ENCODE measurements at places on chromosomes 16 and 17.

- no peak for DNase-seq
These were observed 297.5 kb downstream of the XYLT1 start for GRCh38 chr16:17173281-17173680.

DNA sequence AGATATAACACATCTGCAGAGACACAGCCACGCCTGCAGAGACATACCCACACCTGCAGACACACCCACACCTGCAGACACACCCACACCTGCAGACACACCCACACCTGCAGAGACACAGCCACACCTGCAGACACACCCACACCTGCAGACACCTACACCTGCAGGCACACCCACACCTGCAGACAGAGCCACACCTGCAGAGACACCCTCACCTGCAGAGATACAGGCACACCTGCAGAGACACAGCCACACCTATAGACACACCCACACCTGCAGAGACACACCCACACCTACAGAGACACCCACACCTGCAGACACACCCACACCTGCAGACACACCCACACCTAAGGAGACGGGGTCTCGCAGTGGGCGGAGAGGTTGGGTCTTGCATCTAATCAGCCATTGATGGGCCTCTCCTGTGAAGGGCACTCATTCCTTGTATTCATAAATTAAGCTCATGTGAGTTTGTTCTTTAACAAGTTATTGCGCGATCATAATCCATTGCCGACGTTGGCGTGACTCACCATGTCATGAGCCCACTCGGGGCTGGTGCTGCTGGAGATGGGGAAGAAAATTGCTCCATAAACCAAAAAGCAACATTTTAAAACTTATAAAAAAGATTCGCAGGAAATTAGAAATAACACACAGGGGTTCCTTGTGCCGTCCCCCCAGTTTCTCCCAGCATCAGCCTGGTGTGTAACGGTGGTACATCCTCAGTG, 28.9 kb upstream of the CDH15 start:
- DNase-seq, result peak; percentile 36

DNA sequence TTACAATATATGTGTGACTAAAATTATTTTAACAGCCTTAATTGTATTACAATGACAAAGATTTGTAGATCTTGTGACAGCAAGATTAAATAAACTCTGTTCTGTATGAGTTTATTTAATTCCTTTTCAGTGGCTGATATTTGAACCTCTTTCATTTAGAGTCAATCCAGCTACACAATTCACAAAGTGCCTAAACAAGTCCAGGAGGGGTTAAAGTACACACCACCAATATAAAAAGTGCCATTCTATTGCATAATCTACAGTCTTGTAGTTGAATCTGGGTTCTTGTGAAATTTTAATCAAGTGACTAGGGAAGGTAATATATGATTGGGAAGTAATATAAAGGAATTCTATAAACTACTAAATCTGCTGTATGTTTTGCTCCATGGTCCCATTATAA, 3.9 kb upstream of the NFAT5 start:
- DNase-seq, result no peak

DNA sequence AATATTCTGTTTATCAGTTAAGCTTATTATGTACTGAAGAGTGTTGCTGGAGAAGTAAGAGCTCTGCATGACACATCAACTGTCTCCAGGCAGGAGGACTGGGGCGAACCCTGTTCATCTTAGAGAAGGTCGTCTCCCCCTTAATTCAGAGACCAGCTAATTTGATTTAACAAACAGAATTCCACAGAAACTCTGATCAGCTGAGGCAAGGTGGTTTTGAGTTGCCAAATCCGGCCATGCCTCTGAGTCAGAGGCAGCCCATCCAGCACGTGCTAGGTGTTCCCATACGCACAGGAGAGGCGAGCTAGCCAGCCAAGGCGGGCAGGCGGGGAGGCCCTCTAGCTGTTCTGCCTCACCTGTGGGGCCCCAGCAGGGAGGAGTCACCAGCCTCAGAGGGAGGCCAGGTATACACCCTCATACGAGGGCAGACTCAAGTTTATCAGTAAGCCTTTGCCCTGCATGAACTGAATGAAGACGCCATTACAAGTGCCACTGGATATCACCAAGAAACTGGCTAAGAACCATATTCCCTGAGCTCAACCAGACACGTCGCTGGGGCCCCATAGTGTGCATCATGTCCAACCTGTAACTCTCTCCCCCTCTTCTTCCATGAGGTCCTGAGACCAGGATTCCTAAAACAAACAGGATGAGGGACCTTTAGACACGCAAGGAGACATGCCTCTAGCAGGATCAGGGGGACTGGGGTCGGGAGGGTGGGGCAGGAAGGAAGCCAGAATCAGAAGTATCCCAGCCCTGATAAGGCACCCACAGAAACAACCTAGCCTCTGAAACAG, 25.7 kb downstream of the STAT5A start:
- no peak for DNase-seq

DNA sequence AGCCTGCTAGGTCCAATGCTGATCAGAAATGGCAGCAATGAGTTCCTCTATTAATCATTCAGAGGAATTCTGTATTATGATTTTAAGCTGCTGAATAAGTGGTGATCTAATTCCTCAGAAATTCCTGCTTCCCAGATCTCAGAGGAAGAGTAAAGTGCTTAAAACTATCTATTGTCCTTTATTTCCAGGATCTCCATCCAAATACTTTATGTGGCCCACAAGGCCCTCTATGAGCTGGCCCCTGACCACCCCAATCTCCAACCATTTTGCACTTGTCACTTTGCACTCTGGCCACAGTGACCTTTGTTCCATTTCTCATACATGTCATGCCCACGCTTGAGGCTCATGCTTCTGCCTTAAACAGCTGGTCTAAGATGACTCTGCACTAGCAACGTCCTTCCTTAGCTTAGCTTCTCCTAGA, 93.7 kb downstream of the CA10 start:
- DNase-seq, result no peak

DNA sequence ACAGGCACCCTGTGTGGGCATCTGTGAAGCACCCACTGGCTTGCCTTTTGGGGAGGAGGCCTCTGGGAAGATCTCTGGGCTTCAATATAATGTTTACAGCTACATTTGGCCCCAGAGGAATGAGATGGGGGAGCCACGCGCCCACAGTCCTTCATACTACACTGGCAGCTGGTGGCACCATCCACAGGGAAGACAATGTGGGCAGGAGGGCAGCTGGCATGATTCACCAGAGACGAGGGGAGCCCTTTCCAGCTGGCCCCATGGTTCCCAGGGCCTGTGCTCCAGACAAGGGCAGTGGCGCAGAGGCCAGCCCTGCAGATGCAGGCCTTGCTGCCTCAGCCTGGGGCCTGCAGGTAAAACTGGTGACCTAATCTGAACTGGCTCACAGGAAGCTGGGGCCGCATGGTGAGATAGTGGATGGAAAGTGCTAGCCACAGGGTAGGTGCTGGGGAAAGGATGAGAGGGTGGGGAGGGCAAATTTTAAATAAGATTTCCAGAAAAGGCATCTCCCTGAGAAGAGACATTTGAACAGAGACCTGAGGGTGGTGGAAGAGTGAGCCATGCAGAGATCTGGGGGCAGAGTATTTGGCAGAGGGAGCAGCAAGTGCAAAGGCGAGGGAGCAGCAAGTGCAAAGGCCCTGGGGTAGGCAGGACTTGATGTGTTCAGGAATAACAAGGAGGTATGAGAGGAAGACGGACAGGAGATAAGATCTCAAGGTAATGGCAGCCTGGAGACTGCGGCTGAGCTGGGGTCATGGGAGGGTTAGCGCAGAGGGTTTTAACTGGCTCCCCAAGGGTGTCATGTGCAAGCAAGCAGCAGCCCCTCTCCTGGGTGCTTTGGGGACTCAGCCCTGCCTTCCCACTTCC, 12.1 kb upstream of the KCNJ12 start:
- DNase-seq, result no peak

DNA sequence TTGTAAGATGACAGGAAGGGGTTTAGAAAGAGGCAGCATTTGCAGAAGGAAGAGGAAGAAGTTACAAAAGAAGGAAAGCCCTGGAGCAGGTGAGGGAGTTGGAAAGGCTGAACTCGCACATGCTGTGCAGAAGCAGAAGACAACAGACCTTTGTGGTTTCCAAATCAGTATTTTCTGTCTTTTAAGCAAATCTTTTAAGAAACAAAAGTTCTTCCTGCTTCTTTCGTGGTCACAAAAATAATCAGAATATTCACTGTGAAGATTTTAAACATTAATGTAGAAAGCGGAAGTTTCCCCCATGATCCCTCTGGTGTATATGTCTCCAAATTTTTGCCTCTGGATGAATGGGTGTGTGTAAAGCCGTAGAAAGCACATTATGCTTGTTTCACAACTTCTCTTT, 25.8 kb downstream of the ZNRF1 start:
- no peak for DNase-seq

DNA sequence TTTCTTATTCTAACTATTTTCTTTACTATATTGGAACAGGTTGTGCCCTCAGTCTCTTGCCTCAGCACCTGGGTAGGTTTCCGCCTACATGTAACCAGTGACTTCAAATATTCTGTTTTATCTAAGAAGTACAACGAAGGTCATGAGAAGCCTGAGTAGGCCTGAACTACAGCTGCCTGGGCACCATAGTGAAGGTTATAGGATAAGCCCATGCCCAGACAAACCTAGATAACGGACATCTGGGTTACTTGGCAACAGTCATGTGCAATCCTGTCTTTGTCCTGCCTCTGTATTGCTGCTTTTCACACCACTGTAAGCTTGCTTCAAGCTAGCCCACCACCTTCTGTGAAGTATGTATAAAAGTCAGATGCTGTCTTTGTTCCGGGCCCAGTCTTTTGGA, 25.4 kb upstream of the ARL4D start:
- DNase-seq, result no peak

- no peak for DNase-seq
These were observed 112.5 kb upstream of the SOX9 start for GRCh38 chr17:72008236-72008876.

DNA sequence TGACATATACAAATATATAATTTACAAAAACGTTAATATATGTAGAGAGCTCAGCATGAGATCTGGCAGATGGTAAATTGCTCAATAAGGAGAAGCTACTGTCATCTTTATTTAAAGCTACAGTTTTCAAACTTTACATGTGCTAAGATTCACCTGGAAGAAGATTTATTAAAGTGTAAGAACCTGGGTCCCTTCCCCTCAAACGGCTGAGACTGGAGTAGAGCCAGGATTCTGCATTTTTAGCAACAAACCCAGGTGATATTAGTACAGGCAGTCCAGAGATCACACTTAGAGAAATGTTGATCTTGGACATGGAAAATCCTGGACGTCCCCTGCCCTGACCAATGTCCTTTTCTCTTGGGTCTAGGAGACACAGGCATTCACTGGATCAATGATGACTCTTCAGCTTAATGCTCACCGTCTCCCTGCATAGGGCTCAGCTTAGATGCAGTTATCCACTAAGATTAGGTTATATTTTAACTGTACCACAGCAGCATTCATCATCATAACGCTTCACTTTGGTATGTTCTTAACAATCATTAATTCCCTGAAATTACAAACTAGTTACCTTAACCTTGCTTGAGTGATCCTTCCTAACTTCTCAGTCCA, 20.4 kb downstream of the CDR2 start:
- no peak for DNase-seq

GRCh38 chr17:44079877-44080821, 9.6 kb downstream of the G6PC3 start:
- no peak for DNase-seq

DNA sequence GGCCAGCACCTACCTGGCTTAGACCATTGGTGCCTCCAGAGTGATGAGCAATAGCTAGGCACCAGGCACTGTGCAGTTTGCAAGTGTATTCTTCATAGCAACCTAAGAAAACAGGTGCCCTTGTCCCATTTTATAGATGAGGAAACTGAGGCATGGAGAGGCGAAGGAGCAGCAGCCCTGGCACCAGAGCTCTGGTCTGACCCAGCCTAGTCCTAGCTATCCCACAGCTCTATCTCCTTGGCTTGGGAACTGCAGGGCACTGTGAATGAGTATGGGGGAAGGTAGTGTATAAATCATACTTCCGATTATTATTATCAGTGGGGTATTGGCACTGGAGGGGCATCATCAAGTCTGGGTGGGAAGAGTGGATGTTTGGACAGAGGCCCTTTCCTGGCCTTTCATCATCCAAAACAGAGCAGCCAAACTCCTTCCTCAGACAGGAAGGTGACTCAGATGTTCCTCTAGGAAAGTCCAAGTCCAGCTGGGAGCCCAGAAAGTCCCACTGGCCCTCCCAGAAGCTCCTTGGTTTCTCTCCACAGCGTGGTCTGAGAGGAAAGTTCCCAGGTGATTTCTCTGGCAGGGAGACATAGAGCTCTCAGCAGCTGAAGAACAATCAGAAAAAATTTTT, 32.0 kb upstream of the PLLP start:
- DNase-seq, result no peak

DNA sequence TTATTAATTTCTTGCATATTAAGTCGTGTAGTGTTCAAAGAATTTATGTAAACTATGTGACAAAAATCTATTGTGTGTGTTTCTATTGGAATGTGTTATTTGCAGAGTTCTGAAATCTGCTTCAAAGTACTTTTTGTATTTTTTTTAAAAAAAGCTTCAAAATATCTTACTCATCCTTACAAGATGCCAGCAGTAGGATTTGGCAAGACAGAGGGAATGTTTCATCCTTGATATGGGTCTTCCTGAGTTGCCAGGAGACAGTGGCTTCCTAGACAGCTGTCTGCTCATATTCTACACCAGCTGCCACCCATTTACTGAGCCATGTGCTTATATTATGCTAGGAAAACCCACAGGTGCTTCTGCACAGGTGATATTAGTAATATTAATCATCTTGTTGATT, 36.4 kb downstream of the EFCAB5 start:
- no peak for DNase-seq

GRCh38 chr17:8674344-8675305, 44.1 kb upstream of the MYH10 start:
- no peak for DNase-seq

DNA sequence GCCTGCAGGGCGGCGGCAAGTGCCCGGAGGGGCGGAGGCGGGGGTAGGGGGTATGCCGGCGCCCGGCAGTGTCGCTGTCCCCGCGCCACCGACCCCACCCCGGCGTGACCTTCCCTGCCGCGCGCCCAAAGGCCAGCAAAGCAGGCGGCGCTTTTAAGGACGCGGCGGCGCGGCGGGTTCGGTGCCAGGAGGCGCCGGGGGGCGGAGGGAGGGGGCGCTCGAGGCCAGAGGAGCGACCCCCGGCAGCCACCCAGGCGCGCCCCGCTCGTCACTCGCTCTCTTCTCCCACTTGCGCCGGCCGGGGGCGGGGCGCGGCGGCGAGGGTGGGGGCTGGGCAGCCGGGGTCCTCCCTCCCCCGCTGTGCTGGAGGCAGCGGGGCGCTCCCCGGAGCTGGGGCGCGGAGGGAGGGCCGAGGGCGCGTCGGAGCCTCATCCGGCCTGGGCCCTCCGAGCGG, 8.6 kb upstream of the BAHCC1 start:
- DNase-seq, result no peak

DNA sequence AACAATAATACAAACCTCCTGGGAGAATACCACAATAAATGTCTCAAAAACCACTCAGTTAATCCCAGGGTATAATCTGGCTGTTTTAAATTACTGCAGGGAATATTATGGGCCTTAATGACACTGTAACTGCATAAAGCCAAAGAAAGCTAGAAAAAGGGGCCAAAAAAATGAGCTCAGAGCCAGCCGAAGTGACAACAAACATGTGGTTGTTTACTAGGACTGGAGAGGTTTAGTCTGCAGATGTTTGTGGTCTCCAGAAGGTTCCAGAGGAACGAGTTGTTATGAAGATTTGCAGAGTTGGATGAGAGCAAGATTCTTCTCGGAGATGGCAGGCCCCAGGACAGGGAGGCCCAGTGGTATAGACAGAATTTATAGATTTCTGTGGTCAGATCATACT, 97.1 kb upstream of the AKTIP start:
- DNase-seq, result no peak

GRCh38 chr17:42680331-42680808, 1.3 kb downstream of the CCR10 start:
- no peak for DNase-seq

GRCh38 chr17:4498461-4499397, at the start of gene SPNS2:
SPNS2 (plus strand) TSS chr17:4498881; CDS start chr17:4499048, 167 bp downstream.
- no peak for DNase-seq
